ENCODE measurements at places on chromosomes 3 and 15. TPM values are rescaled to one million over a fixed set of nuclear protein-coding genes. Genes with fewer than 3 reads are reported as not detected.

DNA sequence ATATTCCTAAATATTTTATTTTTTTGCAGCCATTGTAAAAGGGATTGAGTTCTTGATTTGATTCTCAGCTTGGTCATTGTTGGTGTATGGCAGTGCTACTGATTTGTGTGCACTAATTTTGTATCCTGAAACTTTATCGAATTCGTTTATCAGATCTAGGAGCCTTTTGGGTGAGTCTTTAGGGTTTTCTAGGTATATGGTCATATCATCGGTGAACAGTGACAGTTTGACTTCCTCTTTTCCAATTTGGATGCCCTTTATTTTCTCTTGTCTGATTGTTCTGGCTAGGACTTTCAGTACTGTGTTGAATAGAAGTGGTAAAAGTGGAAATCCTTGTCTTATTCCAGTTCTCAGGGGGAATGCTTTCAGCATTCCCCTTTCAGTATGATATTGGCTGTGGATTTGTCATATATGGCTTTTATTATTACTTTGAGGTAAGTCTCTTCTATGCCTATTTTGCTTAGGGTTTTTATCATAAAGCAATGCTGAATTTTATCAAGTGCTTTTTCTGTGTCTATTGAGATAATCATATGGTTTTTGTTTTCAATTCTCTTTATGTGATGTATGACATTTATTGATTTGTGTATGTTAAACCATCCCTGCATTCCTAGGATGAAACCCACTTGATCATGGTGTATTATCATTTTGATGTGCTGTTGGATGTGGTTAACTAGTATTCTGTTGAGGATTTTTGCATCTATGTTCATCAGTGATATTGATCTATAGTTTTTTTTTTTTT lies 11.4 kb upstream of the SLC9A9 start:
- H3K36me3 ChIP-seq: no peaks in the 10 kb centered on the region
- no peak overlapping the region for H3K4me3 ChIP-seq
- no peak for DNase-seq

GRCh38 chr3:33089515-33089914 lies 7.4 kb downstream of the GLB1 start:
- peaks cover 17% of the 10 kb centered on the region for H3K36me3 ChIP-seq
- H3K4me1 ChIP-seq: no peaks in the 10 kb centered on the region
- no peak overlapping the region for H3K27ac ChIP-seq
- H3K27me3 ChIP-seq: no peaks in the 10 kb centered on the region

DNA sequence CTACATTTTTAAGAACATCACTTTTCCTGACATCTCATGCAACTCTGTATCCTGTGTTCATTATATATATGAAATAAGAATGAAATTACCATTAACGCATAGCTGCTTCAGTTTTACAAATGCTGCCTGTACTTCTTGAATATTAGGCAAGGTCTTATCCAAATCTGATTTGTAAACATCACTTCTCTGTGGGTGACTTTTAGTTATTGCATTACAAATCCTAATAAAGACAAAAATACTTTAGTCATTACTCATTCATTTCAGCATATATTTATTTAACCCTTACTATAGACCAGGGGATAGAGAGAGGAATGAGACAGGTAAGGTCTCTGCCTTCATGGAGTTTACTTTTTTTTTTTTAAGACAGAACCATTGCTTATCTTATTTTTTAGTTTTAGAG lies 36.8 kb downstream of the MTMR10 start:
- H3K27ac ChIP-seq: no peak overlapping the region
- H3K4me1 ChIP-seq: no peaks in the 10 kb centered on the region
- H3K4me3 ChIP-seq: no peak overlapping the region
- peaks cover 95% of the 10 kb centered on the region for H3K36me3 ChIP-seq
- H3K27me3 ChIP-seq: no peaks in the 10 kb centered on the region

GRCh38 chr3:167876620-167877281 lies 141.2 kb downstream of the SERPINI1 start:
- H3K4me3 ChIP-seq: no peak overlapping the region
- H3K36me3 ChIP-seq: no peaks in the 10 kb centered on the region
- H3K27ac ChIP-seq: peak overlapping the region; percentile 80
- DNase-seq: no peak
- no peaks in the 10 kb centered on the region for H3K27me3 ChIP-seq
- peaks cover 5% of the 10 kb centered on the region for H3K4me1 ChIP-seq

- no peak overlapping the region for H3K27ac ChIP-seq
- H3K27me3 ChIP-seq: no peaks in the 10 kb centered on the region
- H3K36me3 ChIP-seq: no peaks in the 10 kb centered on the region
- H3K4me3 ChIP-seq: no peak overlapping the region
Measured at GRCh38 chr3:58386626-58387365, 46.8 kb downstream of the PDHB start.

DNA sequence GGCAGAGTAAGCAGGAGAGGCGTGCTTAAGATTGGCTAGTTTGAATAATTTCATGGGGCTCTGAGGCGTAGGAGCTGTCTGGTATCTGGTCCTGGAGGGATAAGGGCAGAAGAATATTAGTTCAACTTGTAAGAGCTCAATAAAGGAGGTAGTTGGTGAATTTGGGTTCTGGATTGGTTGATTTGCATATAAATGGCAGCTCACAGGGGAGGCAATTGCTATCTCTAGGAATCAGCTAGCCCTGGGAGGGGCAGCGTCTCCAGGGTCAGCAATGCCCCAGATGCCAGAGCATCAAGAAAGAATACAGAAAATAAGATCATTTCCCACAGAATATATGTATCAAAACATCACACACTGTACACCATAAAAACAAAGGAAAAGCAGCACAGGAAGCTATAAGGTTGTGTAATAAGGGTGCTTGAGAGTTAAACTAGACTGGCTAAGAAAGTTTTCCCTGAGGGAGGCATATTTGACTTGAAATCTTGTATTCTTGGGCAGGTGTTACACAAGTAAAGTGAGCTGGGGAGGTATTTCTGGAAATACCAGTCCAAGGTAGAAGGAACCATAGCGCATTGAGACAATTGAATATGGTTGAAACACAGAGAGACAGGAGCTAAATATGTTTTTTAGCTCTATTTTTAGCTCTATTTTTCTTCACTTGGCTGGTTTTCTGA lies 6.1 kb downstream of the MOBP start:
- H3K36me3 ChIP-seq: no peaks in the 10 kb centered on the region
- no peak overlapping the region for H3K27ac ChIP-seq
- H3K4me1 ChIP-seq: no peaks in the 10 kb centered on the region
- no peak for DNase-seq

DNA sequence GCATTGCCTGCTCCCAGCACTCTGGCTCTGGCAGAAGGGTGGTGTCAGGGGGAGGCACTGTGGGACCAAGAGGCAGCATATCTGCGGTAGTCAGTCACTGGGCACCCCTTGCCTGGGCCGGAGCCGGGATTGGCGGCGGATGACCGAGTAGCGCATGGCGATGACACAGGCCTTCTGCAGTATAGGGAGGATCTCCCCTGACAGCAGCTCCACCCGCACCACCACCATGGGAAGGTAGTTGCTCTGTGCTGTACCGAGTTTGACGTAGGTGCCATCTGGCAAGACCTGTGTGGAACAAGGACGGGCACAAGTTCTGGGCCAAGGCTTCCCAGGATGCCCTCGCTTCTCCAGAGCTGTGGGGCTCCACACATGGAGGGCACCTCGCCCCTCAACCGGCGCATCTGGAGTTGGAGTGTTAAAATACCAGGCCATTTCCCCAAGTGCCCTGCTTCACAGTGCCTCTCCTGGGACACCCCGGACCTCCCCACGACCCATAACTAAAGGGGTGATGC lies 6.6 kb downstream of the ACOX2 start:
- no peaks in the 10 kb centered on the region for H3K4me1 ChIP-seq
- H3K36me3 ChIP-seq: peaks cover 61% of the 10 kb centered on the region
- no peak overlapping the region for H3K4me3 ChIP-seq
- H3K27ac ChIP-seq: no peak overlapping the region

DNA sequence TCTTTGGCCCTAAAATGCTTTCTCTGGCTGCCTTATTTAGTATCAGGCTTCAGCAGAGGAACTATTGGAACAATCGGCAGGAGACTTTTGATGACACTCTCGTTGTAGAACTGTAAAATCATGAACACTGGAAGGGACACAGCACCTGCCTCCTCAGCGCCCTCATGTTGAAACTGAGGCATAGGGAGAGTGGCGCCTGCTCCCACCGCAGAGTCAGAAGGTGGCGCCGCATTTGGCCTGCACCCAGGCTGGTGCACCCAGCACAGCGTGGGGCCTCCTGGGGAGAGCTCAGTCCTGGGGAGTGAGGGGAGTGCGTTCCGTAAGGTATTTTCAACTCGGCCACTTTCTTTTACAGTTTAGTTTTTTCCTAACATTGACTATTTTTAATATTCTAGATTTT lies 78.2 kb upstream of the BLM start:
- no peaks in the 10 kb centered on the region for H3K27me3 ChIP-seq
- H3K4me3 ChIP-seq: no peak overlapping the region
- no peaks in the 10 kb centered on the region for H3K4me1 ChIP-seq
- DNase-seq: no peak
- peaks cover 53% of the 10 kb centered on the region for H3K36me3 ChIP-seq

GRCh38 chr3:57434041-57434440 lies 110.1 kb downstream of the DNAH12 start:
- H3K36me3 ChIP-seq: no peaks in the 10 kb centered on the region
- no peak overlapping the region for H3K27ac ChIP-seq
- no peaks in the 10 kb centered on the region for H3K4me1 ChIP-seq
- H3K4me3 ChIP-seq: no peak overlapping the region

GRCh38 chr3:139835830-139836683 lies 98.9 kb upstream of the CLSTN2 start:
- no peaks in the 10 kb centered on the region for H3K4me1 ChIP-seq
- no peaks in the 10 kb centered on the region for H3K27me3 ChIP-seq
- no peak overlapping the region for H3K4me3 ChIP-seq
- no peaks in the 10 kb centered on the region for H3K36me3 ChIP-seq
- DNase-seq: no peak
- no peak overlapping the region for H3K27ac ChIP-seq

GRCh38 chr3:182785142-182785541 lies 8.2 kb upstream of the ATP11B start:
- no peak overlapping the region for H3K4me3 ChIP-seq
- H3K27ac ChIP-seq: no peak overlapping the region
- H3K27me3 ChIP-seq: no peaks in the 10 kb centered on the region
- DNase-seq: no peak
- H3K4me1 ChIP-seq: no peaks in the 10 kb centered on the region

SLC12A8 gene
- not detected for total RNA-seq

DNAJC17 gene
- 26.2 TPM for total RNA-seq

PGBD4 gene
- total RNA-seq: 3.5 TPM

Measured in ascending aorta (tissue), 2 donors.